ENCODE measurements at places on chromosomes 7 and 10.

DNA sequence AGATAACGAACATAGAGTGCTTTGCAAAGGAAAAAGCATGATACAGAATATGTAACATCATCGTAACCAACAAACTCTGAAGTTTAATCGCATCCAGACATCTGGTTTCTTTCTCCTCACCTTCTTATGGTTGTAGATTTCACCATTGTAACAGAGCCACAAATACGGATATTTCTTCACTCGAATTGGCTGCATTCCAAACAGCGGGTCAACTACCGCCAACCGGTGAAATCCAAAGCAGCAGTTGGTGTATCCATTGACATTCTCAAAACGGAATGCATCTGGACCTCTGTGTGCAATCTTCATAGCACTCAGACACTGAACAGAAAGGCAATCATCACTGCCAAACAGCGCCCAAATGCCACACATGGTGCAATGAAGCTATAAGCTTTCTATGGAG, 3.4 kb downstream of the ASNS start:
- no peak for DNase-seq

DNA sequence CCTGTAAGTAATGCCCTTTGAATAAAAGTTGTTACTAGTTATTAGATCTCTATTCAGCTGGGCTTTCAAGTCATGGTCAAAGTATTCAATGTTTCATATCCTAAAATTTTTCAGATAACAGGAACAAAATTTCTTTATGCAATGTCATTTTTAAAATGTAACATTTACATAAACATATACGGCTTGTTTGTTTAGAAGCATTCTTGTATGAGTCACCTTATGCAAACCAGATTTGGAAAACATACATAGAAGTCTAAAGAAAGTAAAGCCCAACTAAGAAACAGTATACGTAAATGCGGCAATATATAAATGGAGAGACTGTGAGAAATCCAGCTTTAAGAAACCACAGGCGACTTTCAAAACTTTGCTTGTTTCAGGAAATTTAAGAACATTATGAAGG, 10.5 kb downstream of the TMEM168 start:
- DNase-seq = no peak

GRCh38 chr10:80517416-80518142, 20.1 kb upstream of the SH2D4B start:
- no peak for DNase-seq

DNA sequence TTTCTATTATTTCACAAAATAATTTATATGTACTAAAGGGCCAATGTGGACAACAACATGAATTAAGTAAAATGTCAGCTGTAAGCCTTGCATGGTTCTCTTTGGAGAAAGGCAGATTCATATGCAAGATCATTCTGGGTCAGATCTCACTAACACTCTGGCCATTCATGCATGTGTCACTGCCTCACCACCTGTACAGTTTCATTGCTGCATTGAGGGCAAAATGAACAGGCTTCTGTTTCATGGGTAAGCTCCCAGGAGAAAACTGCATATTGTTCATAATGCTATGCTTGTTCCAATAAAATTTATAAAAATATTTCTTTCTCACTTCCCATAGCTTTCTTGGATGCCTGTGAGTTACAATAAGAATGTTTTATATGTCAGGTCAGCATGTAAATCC, 275.2 kb downstream of the ZNF248 start:
- no peak for DNase-seq

DNA sequence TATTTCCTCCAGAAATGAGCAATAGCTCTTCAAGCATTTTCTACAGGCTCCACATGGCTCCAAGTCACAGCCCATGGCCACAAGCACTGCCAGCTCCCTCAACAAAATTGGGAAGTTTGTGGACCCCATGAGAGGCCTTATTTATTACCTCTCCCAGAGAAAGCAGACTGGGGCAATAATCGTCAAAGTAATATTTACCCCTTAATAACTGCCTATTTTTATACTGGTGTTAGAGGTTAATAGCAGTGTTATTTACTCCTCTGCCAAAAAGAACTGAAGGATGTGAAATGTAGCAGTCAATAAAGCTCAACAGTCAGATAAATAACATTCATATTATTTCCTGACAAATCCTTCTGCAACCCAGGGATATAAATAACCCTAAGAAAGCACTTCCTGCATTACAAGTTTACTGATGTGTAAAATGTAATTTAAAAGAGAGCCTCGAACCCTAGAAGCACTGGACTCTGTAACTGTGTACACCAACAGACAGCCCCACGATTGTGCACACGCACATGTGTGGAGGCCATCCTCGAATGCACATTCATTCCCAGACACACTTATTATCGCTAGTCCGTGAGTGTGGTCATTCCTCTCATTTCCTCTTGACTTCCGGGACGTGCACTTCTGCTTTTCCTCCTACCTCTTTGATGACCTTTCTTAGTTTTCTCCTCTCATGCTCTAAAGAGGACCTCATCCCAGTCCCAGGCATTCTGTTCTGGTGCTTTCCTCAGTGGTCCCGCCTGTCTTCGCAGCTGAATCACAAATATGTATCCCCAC, 157.4 kb downstream of the EVX1 start:
- DNase-seq = no peak

DNA sequence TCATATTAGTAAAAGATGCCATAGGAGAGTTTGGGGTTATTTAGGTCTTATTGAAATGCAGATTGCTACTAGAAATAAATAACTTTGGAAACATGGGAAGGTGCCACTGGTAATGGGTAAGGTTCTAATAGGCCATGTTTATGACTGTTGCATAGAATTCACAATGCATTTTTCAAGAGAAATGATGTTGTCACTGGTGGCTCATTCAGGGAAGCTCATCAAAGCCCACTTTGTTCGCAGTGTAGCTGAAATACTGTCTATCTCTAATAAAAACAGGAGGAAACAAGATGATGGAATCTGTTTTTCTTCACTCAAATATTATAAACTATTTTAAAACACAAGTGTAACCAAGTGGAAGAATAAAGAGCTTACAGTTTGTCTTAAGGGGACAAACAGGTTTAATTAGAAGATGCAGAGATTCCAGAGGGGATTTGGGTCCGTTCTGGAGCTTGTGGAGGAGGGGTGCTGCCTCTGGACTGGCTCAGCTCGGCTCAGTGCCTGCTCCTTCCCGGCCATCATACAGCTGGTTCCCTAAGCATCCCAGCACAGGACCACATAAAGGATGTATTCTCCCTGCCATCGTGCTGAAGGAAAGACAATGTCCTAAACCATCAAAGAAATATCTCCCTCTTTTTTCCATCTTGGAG, 20.4 kb downstream of the OPALIN start:
- no peak for DNase-seq

GRCh38 chr10:114388275-114388674, 16.0 kb downstream of the AFAP1L2 start:
- no peak for DNase-seq

GRCh38 chr10:73785721-73786511, 510 bp downstream of the ZSWIM8 start:
- peak; percentile 52 for DNase-seq

GRCh38 chr10:103658049-103658577, 164.6 kb downstream of the NEURL1 start:
- no peak for DNase-seq

DNA sequence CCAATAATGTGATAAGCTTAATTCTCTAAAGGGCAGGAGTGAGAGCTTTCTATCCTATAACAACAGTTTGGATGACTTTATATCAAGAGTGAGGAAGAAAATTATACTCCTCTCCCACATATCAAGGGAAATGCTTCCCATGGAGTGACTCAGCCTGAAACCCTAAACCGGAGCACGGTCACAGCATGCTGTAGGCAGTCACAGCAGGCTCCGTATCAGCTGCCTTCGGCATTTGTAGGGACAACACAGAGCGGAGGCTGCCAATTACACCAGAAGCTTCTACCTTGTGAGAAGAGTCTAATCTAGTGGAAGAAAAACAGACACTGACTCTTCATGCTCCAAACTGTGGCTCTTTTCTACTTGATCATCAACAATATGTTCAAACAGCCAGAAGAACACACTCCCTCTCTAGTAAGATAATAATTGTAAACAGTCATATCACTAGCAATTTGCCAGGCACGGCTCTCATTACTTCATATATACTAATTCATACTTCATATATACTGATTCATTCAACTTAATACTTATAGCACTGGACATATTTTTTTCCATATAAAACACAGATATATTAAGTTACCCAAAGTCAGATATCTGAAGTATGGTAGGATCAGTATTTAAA, 65.9 kb downstream of the DGKB start:
- peak; percentile 94 for DNase-seq

DNA sequence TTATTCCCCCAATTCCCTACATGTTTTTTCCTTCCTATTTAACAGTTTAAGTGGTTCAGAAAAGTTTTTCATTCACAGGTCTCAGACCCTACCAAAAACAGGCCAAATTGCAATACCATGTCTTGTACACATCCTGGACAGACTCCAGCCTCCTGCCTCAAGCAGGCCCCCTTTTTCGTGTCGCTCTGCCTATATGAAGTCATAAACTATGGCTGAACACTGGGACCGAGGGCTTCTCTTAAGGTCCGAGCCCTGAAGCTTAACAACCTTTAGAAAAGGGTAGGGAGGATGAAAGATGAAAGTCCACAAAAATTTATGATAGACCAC, 1.4 kb downstream of the FBXW4 start:
- DNase-seq = peak; percentile 43

DNA sequence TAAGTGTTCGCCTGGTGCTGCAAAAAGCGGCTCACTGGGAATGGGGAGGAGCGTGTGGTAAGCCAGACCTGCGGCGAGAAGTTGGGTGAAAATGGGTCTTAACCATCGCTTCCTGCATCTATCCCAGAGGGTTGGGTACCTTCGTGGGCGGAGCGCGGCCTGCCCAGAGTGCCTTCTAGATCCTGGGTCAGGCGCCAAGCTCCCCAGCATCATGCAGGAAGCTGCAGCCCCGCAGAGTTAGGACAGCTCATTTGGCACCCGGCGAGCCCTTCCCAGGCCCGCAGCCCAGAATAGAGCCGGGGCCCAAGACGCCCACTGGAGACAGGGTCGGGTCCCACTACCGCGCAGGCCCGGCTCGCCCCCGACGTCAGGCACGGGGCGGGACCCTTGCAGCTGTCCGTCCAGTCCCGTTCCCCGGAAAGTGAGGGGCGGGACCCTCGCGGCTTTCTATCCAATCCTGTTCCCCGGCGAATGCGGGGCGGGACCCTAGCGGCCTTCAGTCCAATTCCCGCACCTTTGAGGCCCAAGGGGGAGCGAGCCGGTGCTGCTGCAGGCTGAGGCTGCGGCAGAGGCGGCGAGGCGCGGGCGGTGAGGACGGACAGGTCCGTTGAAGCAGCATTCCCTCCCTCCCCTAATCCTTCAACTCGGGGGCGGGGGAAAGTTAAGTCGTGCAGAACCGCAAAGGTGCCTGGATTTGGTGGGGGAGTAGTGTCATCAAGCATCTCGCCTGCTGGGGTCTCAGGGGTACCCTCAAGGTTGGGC, at the start of gene CROT:
TSS of gene CROT (plus strand) at position 499 of the 762 bp plus-strand sequence. CDS start 3,405 bp downstream, outside the sequence.
- peak; percentile 92 for DNase-seq

DNA sequence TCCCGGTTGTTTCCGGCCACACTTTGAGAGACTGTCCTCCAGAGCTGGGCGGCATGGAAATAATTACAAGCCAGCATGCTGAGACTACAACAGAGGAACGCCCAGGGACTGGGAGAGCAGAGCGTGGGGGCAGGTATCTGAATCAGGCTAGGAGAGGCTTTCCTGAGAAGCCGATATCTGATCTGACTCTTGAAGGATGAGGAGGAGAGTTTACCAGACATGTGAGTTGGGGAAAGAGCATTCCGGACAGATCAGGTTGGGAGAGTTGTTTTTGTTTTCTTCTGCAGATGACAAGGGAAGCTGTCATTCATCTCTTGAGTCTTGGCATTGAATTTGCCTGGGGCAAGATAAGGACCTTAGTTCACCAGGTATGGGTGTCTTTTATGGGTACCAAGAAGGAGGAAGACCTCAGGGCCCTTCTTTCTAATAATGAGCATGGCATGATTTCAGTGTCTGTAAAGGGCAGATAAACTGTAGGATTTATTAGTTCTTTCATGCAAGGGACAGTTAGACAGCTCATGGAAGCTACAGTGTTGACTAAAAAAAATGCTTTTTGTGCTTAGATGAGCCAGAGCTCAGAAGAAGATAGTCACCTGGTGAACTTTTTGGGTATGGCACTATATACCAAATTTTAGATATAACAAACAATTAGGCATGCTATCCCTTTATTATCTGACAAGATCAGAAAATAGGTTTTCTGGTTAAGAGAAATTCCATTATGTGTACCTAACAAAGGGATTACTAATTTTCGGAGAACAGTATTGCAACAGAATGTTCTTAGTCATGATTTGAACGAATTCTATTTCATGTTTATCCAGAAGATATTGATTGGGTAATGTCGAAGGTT, 36.2 kb downstream of the WBP1L start:
- DNase-seq = no peak

- peak; percentile 28 for DNase-seq
Observed at GRCh38 chr10:93680412-93681047, 21.9 kb downstream of the FRA10AC1 start.

GRCh38 chr7:127066974-127067373, 185.8 kb downstream of the GRM8 start:
- no peak for DNase-seq

GRCh38 chr10:109892117-109892516, 31.2 kb downstream of the XPNPEP1 start:
- DNase-seq = no peak

DNA sequence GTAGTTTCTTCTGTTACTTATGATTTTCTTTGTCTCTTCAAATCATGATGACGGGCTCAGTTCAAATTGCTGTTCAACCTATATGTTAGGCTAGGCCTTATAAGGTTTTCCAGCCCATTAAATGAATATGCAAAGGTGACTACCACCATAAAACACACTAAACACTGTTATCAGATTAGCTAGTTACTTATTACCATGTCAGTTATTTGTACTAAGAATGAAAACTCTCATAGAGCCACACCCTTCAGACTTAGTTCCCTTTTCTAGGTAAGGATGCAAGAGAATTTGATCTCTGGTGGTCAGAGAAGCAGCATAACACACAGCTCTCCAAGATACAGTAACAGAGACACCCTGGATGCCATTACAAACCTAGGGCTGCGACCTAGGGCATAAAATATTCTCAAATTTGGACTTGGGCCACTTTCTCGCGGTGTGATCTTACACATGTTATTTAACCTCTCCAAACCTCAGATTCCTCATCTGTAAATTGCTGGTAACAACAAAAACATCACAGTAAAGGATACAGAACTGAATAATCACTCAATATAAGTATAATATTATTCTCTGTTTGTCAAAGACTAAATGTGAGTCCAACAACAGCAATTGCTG, 35.6 kb downstream of the ANKMY2 start:
- DNase-seq = no peak

- DNase-seq = no peak
Observed at GRCh38 chr10:133045556-133046389, 42.0 kb upstream of the ADGRA1 start.
